ENCODE measurements at places on chromosomes 2 and 18.

DNA sequence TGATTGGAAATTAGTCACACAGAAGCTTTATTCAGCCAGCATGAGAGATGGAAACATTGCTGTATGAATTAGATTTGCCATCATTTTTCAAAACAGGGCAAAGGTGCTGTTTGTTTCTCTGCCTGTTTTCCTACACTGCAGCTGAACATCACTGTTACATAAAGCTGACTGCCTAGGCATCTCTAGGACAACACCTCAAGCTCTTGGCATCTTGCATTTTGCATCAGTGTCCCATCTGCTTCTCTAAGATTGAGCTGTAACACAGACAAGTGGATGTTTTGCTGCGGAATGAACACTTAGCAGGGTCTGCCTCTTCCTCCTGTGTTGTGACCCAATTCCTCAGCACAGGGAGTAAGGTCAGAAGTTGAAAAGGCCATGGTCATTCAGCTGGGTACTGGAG, 4.9 kb downstream of the CCT7 start:
- no peak for DNase-seq

GRCh38 chr18:23238152-23238531, 102.9 kb downstream of the CABLES1 start:
- DNase-seq: no peak

DNA sequence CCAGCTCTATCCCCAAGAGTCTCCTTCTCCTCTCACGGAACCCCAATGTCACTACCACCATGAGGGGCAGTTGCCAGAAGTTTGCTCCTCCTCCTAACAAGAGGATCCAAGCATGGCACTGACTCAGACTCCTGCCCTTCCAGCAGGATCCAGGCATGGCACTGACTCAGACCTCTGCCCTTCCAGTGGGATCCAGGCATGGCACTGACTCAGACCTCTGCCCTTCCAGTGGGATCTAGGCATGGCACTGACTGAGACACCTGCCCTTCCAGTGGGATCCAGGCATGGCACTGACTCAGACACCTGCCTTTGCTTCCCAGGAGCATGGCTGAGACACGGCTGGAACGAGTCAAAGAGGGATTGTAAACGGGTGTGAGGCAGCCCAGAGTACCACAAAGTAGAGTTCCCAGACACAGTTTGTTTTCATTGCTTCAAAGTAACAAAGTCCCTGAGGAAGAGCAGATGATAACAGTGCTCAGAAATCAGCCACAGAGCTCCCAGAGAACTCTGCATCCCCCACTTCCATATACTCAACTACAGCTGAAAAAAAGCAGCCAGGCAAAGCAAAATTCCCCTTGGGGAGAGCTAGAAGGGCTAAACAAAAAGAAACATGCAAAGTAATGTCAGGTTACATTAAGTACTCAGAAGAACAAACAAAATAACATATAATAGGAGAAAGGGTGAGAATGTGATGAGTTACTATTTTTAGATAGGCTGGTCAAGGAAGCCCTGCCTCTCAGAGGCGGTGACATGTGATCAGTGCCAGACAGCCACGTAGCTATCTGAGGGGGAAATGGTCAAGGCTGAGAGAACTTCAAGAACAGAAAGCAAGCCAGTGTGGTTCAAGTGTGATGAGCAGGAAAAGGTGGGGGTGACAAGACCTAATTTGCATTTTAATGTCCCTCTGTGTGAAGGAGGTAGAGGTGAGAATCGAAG, 3.0 kb downstream of the BUB1 start:
- DNase-seq: no peak

DNA sequence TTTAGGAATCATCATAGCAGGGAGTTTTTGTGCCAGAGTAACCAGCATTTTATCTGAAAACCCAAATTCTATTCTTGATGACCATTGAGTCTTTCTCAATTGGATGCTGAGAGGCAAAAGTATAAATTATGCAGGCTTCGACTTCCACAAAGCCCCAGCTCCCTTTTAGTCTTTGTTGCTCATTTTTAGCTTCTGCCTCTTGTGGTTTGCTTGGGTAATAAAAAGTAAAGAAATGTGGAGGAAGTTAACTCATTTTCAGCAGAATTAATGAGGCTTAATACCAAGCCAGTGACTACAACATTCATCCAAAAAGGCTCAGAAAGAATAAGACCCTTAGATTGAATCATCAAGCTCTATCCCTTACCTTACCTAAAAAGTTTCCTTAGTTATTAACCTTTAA, 18.6 kb downstream of the ERMN start:
- no peak for DNase-seq
